ENCODE measurements at places on chromosomes 2 and 18.

DNA sequence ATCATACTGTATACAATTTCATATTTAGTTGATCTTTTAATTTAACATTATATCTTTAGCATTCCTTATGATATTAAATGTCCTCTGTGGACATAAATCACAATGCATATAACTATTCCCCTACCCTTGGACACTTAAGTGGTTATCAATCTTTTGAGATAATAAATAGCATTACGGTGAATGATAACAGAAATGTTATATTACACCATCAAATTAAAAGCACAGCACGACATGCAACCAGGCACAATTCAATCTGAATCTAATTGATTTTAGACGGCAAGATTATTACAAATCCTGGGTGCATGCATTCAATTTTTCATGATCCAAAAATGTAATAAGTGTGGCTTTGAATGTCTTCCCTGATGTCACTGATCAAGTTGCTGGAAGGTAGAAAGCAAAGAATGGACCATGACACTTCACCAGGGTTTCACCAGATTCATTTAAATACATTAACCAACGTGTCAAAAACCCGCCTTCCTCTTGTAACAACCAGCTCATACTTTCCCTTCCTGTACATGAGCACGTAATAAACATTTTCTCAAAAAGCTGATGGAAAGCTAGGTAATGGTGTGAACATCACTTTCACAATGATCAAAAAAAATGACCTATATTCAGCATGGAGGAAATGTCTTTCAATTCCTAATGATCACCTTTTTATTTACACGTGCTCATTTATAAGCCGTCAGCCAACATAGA is 513.7 kb upstream of the ID2 start:
- no peak for DNase-seq
- H3K27ac ChIP-seq = no peak overlapping the region
- H3K27me3 ChIP-seq = no peaks in the 10 kb centered on the region
- H3K4me1 ChIP-seq = peaks cover 7% of the 10 kb centered on the region
- no peak overlapping the region for H3K4me3 ChIP-seq
- H3K36me3 ChIP-seq = no peaks in the 10 kb centered on the region

DNA sequence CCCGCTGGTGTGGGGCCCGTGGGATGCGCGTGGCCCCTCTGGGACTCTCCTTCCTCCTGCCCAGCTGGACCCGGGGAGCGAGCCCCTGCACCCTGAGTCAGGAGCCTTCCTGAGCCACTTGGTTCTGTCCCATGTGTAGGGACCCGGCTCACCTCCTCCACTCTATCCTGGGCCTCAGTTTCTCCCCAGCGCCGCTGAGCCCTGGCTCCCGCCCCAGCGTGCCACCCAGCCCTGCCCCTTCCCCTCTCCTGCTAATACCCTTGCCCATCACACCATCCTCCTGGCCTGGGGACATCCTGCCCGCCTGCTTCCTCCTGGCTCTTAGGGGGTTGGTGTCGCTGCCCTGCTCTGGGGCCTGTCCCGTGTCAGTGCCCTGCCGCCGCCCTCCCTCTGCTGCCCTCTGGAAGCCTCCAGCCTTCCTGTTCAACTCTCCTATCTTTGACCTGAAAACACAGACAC is 24.8 kb downstream of the GPC1 start:
- no peak overlapping the region for H3K4me3 ChIP-seq
- peaks cover 51% of the 10 kb centered on the region for H3K36me3 ChIP-seq
- peaks cover 20% of the 10 kb centered on the region for H3K4me1 ChIP-seq
- no peak overlapping the region for H3K27ac ChIP-seq
- no peak for DNase-seq

DNA sequence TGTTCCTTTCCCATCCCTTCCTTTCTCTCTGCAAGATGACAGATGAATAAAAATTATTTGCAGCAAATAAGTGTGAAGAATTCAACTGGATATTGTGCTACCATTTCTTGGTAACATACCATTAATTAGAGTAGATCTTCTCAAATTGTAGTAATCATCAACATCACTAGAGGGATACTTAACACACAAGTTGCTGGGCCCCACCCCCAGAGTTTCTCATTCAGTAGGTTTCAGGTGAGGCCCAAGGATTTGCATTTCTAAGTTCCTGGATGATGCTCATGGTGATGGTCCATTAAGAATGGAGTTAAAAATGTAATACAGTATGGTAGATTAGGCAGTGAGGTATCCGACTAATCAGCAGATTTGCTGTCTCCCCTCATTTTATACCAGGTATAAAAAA is 594.0 kb downstream of the ERBB4 start:
- H3K27me3 ChIP-seq = no peaks in the 10 kb centered on the region
- DNase-seq = no peak
- H3K4me1 ChIP-seq = no peaks in the 10 kb centered on the region
- H3K36me3 ChIP-seq = no peaks in the 10 kb centered on the region
- no peak overlapping the region for H3K4me3 ChIP-seq
- no peak overlapping the region for H3K27ac ChIP-seq

GRCh38 chr2:53802617-53803151 is 15.8 kb downstream of the ERLEC1 start:
- no peak overlapping the region for H3K27ac ChIP-seq
- no peak for DNase-seq
- no peaks in the 10 kb centered on the region for H3K27me3 ChIP-seq

DNA sequence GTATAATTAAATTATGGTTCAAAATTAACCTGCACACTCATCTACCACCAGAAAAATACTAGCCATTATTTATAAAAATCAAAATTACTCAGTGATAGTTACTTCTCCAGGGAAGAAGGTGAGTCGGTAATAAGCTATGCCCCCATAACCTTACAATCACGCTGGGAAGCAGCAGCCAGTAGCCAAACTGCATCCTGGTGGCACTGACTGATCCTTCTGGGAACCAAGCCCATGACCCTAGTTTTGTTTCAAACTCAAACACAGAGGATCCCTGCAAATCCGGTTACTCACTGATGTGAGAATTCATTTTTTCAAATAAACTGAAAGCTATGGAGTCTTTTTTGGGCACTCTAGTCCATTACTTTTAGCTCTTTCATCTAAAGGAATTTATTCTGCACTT is 88.2 kb upstream of the VWC2L start:
- H3K27me3 ChIP-seq = no peaks in the 10 kb centered on the region
- H3K36me3 ChIP-seq = no peaks in the 10 kb centered on the region
- DNase-seq = no peak
- no peak overlapping the region for H3K27ac ChIP-seq
